ENCODE measurements at places on chromosomes 1 and 21.
A peak's percentile ranks its signal among the peaks of the same experiment; 100 is the strongest.

DNA sequence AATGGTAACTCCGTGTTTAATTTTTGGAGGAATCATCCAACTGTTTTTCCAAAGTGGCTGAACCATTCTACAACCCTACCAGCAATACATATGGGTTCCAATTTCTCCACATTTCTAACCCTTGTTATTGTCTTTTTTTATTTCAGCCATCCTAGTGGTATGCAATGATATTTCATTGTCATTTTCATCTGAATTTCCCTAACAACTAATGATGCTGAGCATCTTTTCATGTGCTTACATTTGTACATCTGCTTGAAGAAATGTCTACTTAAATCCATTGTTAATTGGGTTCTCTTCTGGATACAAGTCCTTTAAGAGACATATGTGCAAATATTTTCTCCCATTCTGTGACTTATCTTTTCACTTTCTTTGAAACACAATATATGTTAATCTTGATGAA, 43.3 kb downstream of the EPRS1 start:
- no peak for DNase-seq

- DNase-seq: peak; percentile 42
These were observed 50.1 kb downstream of the ZNF281 start for GRCh38 chr1:200359610-200360163.

DNA sequence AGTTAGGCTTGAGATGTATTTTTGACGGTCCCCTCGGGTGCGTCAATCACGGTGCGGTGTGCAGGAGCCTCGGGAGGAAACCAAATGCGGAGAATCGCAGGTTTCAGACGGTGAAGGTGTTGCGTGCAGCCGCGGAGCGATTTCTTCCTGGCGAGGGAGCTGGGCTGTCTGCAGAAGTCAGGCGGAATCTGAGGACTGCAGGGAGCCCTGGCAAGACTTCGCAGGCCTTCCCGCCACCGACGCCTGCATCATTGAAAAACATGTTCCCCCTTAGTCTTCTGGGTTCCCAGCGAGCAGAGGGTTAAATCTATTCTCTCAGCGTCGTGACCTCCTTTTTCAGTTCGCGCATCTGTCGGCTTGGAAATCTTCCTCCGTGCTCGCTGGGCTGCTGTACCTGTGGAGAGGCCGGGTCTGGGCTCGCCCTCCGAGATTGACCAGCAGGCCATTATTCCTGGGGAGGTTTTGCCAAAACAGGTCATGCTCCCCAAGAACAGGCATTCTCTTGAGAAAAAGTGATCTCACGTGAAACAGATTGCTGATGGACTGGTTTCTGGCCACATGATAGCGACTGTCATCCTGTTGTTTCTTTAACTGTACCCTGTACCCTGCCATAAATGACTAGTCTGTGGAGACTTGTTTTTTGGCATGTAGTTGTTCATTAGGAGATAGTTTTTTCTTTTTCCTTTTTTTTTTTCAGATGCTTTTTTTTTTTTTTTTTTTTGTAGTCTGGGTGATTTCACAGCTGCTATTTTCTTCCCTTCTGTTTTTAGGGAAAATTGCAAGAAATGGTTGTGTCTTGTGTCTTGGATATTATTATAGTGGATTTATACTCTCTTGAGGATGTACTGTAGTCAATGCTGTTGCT, 894 bp downstream of the EPB41 start:
- peak; percentile 48 for DNase-seq

- DNase-seq: no peak
These were observed 126.0 kb downstream of the NR5A2 start for GRCh38 chr1:200153277-200154055.

DNA sequence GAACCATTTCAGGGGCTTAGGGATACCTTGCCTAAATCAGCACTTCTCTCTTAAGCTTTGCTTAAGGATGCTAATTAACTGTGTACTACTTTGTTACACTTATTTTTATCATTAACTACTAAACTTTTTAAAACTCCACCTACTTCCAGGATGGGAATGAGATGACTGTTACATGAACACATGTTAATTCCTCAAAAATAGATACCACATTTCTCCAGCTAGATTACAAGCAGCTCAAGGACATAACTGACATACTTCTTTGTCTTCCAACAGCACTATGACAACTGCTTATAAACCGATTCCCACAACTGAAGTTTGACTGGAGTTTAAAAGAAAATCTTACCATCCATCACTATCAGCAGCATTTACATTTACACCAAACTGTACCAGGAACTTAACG, 53.7 kb downstream of the TP53BP2 start:
- DNase-seq: peak; percentile 20

DNA sequence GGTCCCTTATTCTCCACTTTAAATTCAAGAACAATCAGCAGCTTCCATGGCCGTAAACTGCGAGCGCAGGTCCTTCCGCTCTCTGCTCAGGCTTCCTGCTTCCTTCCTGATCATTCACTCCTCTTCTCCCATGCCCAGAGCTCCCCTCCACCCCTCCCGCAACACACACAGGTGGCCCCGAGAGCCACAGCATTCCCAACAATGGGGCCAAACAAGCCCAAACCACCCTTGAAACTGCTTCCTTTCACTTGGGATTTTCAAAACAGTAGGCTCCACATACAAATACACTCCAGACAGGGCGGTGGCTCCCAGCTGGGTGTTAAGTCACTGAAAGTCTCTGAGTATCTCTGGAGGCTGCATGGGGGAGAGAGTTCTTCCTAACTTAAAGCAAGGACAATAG, 11.4 kb downstream of the FAM89A start:
- DNase-seq: no peak

- no peak for DNase-seq
These were observed 10.9 kb downstream of the NRDC start for GRCh38 chr1:51867479-51868232.

GRCh38 chr1:186536273-186536890, 75.5 kb upstream of the PDC start:
- no peak for DNase-seq

DNA sequence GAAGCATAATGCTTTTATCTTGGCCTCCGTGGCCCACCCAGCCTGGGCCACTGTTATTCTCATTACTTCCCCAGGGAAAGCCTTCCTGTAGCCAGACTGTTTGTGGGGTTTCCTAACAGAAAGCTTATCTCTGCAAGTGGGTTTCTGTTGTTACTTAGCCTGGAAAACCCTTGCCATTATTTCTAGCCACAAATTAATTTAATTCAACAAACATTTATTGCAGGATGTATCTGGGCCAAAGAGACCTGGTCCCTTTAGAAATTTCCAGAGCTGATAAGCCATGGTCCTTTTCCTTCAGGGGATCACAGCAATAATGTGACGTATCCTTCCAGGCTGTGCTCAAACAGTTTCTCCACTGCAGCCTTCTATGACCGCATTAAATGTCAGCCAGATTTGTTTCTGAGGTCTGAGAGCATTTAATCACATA, 20.9 kb downstream of the TNN start:
- DNase-seq: no peak

- DNase-seq: no peak
These were observed 50.9 kb upstream of the KCNJ15 start for GRCh38 chr21:38205940-38206339.

GRCh38 chr1:87149241-87150041, 179.2 kb upstream of the LMO4 start:
- no peak for DNase-seq
